ENCODE measurements at places on chromosomes 5 and 9.

DNA sequence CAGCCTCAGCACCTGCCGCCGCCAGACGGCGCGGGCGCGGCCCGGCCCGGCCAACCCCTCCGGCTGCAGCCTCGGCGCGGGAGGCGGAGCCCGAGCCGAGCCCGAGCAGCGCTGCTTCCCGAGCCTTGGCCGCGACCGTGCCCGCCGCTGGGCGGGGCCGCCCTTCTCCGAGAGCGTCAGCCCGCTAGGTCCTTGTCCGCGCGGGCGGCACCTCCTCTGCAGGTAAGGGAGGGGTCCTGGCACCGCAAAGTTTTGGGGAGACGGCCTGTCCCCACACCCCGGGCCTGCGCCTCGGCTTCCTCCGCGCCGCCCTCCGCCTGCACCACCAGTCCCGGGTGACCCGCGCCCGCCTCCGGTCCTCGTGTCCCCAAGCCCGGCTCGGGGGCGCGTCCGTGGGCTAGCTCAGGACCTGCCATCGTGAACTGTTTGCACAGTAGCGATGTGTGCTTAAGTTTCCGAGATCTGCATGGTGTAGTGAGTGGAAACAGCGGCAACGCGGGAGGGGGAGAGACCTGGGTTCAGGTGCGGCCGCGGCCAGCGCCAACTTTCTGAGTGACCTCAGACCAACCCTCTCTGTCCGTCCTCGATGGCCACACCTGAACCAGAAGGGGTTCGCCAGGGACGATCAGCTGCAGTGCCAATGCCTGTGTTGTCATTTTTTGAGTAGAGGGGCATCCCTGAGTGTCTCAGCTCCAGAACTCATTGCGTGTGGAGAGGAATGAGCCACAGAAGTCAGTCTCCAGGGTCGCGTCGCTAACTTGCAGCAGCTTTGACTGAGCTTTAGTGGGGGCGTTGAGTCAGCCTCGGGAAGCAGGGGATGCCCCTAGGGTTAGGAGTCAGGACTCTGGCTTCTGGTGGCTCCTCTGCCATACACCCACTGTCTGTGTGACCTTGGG, at the start of gene FRMPD1:
FRMPD1 (plus strand) TSS at position 82 of the 896 bp plus-strand sequence. CDS start 41,688 bp downstream, outside the sequence.
- peak; percentile 51 for DNase-seq

DNA sequence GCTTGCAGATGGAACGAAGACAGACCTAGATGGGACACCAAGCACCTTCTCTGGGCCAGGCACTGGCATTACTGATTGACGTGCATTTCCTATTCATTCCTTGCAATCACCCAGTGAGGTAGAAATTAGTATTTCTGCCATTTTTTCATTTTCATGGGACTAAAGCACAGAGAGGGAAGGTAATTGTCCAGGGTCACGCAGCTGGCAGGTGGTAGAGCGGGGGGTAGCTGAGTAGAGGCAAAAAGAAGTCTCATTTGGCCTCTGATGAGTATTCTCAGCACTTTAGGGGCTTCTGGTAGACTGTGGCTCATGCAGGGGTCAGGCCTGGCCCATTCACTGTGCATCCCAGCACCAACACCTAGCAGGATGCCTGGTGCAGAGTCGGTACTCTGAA, 19.5 kb upstream of the DUSP1 start:
- DNase-seq = no peak

- no peak for DNase-seq
Observed at GRCh38 chr5:77272206-77272605, 61.7 kb downstream of the PDE8B start.

DNA sequence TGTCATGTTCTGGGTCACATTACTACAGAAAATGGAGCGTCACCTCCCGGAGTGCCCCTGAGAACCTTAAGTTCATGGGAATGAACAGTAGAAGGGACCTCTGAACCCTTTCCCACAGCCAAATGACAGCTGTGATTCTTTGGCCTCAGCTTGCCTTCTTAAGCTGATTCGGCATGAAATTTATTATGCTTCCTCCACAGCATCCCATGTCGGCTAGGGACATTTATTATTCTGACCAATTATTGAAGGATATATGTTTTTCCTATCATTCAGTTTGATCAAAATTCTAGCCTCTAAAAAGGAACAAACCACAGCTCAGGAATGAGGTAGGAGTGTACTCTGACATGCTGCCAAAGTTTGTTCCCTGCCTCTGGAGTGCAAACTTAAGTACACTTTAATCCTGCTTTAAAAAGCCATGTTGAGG, 440.6 kb downstream of the CETN3 start:
- DNase-seq = no peak

DNA sequence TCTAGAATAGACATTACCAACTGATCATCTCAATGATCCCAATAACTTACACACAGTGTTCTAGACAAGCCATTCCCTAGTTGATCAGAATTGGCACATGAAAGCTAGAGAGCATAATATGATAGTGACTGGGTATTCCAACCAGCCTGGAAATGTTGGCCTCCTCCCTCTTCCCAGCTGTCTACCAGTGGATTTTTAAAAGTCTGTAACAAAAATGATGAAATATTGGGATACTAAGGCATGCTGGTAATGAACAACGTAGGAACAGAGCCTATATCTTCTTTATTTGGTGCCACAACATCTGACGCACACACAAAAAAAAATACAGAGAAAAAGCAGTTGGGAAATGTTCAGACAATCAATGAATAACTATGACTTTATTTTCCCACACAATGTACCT, 34.8 kb downstream of the TRIM32 start:
- no peak for DNase-seq

- no peak for DNase-seq
Observed at GRCh38 chr5:7209658-7210057, 186.3 kb upstream of the ADCY2 start.

DNA sequence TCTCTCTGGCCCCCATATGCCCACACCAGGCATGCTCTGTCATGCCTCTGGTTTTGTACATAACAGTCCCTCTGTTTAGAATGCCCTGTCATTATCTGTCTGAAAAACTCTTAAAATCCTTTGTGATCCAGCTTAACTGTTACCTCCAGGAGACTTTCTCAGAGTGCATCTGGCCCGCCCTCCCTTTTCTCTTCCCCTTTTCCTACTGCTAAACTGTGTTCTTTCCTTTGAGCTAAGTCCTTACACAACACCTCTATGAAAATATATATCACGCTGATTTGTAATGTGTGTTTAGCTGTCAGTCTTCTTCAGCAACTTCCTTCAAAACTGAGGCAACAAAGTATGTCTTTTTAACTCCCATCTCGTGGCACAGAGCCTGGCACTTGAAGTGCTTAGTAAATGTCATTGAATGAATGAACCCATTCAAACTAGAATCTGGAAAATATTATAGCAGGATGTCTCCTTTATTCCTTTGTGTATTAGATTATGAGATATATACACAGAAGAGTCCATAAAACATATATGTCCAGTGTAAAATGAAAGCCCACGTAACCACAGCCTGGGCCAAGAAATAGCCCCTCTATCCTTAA, 166.2 kb upstream of the KLF9 start:
- DNase-seq = no peak

- no peak for DNase-seq
Observed at GRCh38 chr5:140647042-140647419, 399 bp downstream of the NDUFA2 start.

GRCh38 chr9:126704892-126705766, 91.4 kb downstream of the LMX1B start:
- peak; percentile 86 for DNase-seq

GRCh38 chr9:122188369-122188768, 28.7 kb downstream of the MORN5 start:
- no peak for DNase-seq

- DNase-seq = no peak
Observed at GRCh38 chr5:13658761-13659160, 285.7 kb downstream of the DNAH5 start.

DNA sequence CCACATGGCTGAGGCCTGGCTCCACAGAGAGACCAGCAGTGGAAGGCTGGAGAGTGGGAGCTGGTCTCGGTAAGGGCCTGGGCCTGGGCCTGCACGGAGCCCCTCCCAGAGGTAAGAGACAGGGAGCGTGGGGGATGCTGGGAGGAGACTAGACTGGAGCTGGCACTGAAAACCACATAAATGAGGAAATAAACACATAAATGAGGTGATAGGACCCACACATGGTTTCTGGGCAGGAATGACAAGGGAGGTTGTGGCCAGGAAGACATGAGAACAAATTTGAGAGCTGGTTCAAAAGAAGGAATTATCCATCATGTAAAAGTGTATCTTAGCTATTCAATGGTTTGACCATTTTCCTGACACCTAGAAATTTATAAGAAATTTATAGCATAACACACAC, 451.7 kb upstream of the DAP start:
- no peak for DNase-seq

DNA sequence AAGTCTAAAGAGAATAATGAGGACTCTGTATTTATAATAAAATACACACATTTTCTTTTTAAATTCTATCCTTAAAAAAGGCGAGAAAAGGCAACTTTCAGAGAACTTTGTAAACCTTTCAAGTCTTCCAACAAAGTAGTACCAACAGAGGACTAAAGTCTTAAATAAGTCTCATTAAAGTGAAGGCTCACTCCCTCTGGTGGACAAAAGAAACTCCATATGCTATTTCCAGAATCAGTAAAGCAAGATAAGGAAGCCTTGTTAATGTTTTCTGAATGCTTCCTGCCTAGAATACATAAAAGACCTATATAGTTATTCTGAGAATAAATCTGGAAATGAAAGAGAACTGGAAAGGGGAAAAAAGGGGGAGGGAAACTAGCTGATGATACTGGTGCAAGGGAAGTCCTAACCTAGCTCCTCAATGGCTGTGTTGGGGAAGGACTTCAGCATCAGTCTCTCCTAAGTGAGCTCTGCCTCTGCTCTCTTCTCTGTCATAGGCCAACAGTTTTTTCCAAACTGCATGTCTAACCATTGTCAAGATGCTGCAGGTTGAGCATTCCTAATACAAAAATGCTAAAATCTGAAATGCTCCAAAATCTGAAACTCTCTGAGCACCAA, 7.2 kb downstream of the HMGCS1 start:
- DNase-seq = peak; percentile 65

DNA sequence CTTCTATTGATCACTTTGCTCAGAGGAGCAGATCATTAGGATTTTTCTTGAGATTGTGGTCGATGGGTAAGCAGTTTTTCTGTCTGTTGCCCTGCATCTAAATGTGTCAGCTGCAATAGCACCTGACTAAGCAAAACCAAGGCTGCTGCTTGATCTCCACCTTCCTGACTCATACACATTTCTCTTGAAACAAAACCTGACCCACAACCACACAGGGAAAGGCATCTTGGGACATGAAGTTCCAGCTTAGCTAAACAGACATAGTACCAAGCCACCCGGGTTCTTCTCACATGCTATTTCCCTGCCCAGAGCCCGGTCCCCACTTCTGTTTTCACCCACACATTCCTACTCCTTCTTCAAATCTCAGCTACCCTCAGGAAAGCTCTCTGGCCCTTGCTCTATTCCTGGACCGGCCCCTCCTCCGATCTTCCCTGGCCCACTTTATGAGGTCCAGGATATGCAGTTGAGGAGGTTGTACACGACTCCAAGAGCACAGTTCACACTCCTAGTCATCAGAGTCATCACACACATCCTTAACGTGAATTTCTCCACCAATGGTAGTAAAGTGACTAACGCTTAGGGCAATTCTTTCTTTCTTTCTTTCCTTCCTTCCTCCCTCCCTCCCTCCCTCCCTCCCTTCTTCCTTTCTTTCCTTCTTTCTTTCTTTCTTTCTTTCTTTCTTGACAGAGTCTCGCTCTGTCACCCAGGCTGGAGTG, 16.0 kb upstream of the ZBTB43 start:
- no peak for DNase-seq

DNA sequence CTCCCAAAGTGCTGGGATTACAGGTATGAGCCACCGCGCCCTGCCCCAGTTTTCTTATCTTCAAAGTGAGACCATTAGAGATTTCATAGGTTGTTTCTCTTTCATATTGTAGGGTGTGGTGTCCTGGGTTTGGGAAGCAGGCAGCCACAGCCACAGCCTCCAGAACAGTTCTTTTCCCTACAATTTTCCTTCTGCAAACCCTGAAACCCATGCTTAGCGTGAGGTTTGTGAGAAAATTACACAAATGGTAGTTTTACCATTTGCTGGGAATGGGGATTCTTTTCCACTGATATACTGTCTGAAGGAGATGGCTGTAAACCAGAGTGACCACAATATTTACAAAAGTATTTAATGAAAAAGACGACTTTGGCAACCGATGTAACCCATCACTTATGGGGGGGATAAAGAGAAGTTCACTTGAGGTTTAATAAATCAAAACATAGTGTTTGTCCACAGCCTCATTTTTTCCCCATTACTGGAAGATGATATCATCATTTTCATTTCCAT, 26.7 kb upstream of the ECM2 start:
- no peak for DNase-seq

Measured in CD4-positive, alpha-beta T cell treated with Interleukin-21 for 1 hour (primary cell).